ENCODE measurements at places on chromosomes 1 and 21.
A peak's percentile ranks its signal among the peaks of the same experiment; 100 is the strongest.

DNA sequence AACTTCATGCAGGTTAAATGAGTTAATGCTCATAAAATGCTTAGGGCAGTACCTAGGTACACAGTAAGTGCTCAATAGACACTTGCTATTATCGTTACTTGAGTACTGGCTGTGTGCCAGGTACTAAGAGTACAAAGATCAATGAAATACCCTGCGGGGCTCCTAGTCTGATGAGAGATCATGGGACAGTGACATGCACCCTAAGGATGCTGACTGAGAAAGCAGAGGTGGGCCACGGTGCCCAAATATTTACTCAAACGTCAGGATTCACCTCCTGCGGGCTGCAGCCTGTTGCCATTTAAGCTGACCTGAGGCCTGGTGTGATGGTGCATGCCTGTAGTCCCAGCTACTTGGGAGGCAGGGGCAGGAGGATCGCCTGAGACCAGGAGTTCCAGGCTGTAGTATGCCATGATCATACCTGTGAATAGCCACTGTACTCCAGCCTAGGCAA lies 19.8 kb upstream of the LUZP1 start:
- no peak for DNase-seq

- no peak for DNase-seq
Measured at GRCh38 chr1:245131026-245131393, 23.8 kb upstream of the KIF26B start.

GRCh38 chr1:6832531-6833188 lies 47.4 kb downstream of the CAMTA1 start:
- DNase-seq = no peak

- DNase-seq = no peak
Measured at GRCh38 chr1:202221911-202222909, 28.6 kb downstream of the LGR6 start.

DNA sequence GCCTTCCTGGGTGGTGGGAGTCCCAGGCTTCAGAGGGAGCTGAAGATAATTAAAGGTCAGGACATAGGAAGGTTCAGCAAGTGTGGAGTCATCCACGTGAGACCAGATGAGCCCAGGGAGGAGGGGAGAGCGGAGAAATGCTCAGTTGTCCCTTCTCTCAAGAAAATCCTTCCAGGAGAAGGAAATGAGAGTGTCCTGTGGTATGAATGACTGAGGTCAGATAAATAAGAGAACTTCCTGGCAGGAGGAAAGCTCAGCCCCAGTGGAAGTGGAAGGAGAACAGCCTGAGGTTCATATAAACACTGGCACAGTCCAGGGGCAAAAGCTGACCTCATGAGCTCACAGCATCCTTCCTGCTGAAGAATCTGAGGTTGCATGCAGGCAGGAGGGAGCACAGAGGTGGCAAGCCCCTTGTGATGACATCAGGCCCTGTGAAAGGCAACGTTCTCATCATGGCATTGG lies 97.6 kb downstream of the NAV1 start:
- DNase-seq = no peak

- DNase-seq = no peak
Measured at GRCh38 chr1:85328713-85329397, 52.4 kb upstream of the BCL10 start.

- DNase-seq = no peak
Measured at GRCh38 chr1:59046730-59047157, 250.2 kb upstream of the FGGY start.

DNA sequence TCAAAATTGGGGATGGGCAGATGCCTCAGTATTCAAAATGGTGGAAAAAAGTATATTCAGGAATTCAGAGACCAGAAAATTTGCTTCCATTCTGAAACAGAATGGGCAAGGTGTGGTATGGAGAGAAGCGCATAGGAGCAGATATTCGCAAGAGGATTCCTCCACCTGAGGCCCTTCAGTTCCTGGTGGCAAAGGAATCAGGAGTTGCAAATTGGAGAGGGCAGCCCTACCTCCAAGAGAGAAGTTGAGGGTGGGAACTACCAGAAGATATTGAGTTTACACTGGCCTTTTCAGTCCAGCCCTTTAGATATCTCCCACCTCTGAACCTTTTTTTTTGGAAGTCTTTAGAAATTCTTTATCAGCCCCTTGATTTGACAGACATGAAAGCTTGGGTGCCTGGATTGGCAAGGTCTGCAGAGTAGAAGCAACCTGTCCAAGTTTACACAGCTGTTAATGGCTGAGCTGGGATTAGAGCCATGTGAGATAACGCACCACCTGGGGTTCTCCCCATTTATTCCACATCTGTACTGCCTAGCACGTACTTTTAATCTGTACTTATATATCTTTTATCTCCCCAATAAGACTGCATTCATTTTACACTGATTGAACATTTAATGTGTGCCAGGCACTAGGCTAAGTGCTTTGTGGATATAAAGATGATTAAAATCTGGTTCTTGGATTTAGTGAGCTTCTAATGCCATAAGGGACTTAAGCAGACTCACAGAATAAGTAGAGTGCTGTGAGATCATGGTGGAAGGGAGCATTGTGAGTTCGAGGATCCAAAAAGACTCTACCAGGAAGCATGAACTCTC lies 99.5 kb downstream of the NGF start:
- no peak for DNase-seq

GRCh38 chr1:100441651-100442050 lies 89.3 kb downstream of the CDC14A start:
- DNase-seq = no peak

DNA sequence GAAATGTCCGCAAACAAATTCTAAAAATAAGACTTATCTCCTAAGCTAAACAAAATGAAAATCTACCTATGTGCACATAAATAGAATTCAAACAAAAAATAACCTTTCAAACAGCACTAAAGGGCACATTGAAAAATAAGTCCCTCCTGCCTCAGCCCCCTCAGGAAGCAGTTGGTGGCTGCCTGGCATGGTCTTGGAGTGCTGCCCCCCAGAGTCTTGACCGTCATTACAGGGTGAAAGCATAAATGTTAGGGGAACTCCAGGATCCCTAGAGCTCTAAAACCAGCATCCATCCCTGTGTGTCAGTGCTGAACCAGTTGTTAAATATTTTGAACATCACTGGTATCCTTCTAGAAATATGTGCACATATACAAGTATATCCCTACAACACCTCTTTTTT lies 6.5 kb upstream of the NPL start:
- DNase-seq = peak; percentile 52

- no peak for DNase-seq
Measured at GRCh38 chr1:70910013-70910412, 137.6 kb downstream of the PTGER3 start.

DNA sequence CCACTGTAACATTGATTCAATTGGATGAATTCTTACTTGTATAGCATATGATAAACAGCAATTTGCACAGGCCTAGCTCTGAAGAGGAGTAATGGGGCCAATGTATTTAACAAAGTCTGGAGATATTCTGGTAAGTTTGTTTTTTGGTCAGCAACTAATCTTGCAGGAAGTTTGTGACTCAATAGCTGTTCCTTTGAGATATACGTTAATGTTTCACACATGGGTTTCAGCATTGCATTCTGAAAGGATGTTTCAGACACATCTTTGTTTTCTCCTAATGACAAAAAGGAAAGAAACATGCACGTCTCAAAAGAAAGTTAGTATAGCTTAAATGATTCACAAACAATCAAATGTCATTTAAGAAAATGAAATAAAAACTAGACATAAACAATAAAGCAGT lies 49.0 kb downstream of the LTN1 start:
- no peak for DNase-seq

GRCh38 chr1:221919341-221919740 lies 177.5 kb upstream of the DUSP10 start:
- DNase-seq = no peak

DNA sequence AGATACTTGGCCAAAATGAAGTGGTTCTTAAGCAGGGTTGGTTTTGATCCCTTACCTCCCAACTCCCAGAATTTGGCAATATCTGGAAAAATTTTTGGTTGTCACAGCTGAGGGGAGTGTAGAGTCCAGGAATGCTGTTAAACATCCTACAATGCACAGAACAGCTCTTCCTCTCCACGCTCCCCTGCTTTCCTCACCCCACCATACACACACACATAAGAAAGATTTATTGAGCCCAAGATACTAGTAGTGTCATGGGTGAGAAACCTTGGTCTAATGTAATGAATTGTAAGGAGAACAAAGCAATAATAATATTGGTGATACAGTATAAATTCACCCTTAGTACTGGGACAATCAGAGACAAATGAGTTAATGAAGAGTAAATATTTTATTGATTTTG lies 47.8 kb downstream of the ASB17 start:
- no peak for DNase-seq

- no peak for DNase-seq
Measured at GRCh38 chr1:67897270-67897949, 64.1 kb upstream of the GNG12 start.

- DNase-seq = no peak
Measured at GRCh38 chr1:8651236-8651890, 166.1 kb downstream of the RERE start.

- DNase-seq = peak; percentile 82
Measured at GRCh38 chr1:41404308-41404761, 43.1 kb downstream of the FOXO6 start.

DNA sequence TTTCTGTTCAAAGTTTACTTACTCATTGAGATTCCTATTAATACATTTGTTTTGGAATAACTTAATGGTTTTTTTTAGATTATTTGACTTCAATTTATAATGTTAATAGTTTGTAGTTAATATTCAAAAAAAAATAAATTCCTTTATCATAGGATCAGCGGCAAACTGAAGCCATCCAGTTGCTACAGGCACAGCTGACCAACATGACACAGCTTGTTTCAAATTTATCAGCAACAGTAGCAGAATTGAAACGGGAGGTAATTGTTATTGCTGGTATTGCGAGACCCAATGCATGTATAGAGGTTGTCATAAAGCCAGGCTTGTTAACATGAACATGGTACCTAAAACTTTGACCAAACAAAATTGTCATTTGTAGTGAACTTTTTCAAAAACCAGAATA lies 59.0 kb upstream of the FASLG start:
- no peak for DNase-seq

GRCh38 chr21:27424601-27425000 lies 457.7 kb upstream of the ADAMTS5 start:
- no peak for DNase-seq

GRCh38 chr1:2496087-2496622 lies 20.1 kb downstream of the PLCH2 start:
- DNase-seq = no peak

GRCh38 chr1:227317523-227318015 lies 723 bp downstream of the CDC42BPA start:
- DNase-seq = peak; percentile 79

Data from BE2C (cell line).